ENCODE measurements at places on chromosomes 13 and 19.

DNA sequence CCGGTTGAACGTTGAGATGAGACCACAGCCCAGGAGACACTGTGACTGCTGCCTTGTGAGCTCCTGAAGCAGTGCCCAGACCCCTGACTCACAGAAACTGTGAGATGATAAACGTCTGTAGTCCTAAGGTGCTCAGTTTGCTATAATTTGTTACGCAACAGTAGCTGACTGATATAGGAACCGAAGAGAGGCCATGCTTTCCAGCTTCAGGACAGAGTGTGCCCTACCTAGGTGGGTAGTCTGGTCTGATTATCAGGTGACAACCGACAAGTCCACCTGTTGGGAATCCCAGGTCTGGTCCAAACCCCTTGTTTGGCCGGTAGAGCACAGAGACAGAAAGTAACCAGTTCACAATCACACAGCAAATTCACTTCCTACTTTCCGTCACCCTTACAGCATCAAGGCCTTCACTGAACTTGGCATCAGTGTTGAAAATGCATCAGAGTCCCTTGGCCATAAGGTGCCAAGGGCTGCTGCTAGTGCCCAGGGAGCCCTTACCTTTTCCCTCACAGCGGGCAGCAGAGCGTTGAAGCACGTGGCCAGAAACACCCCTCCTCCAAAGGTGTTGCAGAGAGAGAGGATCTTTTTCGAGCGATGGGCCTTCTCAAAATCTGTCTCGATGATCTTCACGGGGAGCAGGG is 3.1 kb downstream of the SLC39A3 start:
- DNase-seq: no peak

DNA sequence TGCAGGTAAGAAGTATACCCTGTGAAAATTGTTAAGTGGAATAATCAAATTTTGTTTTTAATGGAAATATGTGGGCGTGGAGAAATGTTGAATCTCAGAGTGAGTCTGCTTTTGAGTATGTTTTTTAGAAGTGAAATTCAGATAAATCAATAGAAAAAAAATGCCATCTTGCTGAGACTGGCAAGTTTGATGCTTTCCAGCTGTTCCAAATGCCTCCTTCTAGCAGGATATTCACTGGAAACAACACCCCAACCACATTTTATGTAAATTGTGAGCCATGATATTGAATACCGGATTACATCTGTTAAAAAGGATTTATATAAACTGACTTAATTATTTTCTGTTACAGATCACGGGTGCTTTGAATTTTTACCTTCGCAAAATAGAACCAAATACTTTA is 115.4 kb downstream of the ITGBL1 start:
- DNase-seq: no peak

- DNase-seq: no peak
Observed at GRCh38 chr13:44362394-44363040, 11.1 kb upstream of the SERP2 start.

GRCh38 chr19:14168993-14169392 is 32.6 kb upstream of the ASF1B start:
- no peak for DNase-seq

Measured in DMS53 (cell line).